ENCODE measurements at places on chromosomes 3 and 15. TPM values are rescaled to one million over a fixed set of nuclear protein-coding genes. Genes with fewer than 3 reads are reported as not detected.

AMIGO3 gene
- 0.73 TPM for polyA plus RNA-seq

IL20RB gene
- not detected for polyA plus RNA-seq

CTDSPL gene
- polyA plus RNA-seq, result 55.9 TPM

- DNase-seq, result no peak
These were observed 293.0 kb upstream of the SOX14 start for GRCh38 chr3:137471130-137471529.

DNA sequence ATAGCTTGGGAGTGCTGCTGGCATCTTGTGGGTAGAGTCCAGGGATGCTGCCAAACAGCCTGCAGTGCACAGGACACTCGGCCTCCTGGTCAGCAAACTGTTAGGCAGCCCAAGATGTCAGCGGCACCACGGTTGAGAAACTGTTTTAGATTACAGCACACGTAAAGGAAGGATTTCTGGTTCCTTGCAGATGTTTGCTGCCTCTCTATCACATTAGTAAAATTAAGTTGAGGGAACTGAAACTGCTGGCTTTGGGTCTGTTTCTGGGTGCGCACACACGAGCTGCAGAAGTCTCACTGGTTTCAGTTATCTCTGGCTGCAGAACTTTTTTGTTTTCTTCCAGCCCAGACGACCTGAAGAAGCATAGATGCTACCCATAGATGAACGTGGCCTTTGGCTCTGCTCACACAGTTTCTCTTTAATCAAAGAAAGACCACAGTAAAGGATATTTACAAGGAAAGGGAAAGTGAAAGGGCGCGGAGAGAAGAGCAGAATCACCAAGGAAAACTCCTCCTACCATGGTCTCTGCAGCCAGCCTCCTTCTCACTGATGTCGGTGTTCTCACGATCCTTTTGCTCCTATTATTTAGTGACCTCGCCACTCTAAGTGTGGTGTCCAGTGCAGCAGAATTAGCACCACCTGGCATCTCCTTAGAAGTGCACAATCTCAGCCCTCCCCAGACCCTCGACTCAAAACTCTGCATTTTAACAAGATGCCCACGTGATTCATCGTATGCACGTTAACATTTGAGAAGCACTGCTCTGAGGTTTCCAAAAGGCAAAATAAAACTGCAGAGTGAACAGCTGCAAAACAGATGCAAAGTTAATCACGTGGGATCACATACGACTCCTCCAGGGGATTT lies 50.6 kb upstream of the AKAP13 start:
- no peak for DNase-seq

DNA sequence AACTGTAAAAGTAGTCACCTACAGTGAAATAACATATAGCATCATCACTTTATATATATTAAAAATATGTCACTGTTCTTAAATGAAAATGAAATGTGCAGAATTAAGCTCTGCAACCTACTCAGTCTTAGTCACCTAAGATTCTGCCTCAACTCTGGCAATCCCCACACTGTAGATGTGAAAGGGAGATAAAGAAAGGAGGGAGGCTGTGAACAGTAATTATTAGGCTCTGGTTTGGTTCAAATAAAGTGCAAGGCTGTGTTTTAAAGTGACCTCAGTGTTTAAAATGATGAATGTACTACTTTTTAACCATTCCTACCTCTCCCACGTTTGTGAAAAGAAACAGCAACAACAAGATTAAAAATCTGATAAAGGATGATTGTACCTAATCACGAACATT lies 72.2 kb downstream of the ATP8B4 start:
- DNase-seq, result no peak

GRCh38 chr3:81776643-81777042 lies 15.2 kb upstream of the GBE1 start:
- no peak for DNase-seq

DNA sequence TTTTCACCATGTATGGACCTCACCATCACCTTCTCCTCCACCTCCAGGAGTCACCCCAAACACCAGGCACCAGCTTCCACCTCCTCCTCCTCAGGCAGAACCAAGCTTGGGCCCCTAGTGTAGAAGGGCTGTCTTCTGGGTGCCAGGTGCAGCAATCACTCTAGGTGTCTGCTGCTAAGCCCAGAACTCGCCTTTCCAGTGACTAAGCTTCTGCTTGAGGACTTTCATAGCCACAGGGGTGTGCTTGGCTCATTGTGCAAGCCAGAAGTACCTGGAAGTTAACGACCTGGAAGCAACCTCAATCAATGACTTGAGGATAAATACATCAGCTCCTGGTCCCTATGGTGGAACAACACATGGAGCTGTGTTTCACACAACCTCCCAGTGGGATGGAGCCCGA lies 49.8 kb upstream of the PXYLP1 start:
- no peak for DNase-seq
